Activated CD8-positive, alpha-beta memory T cell treated with anti-CD3 and anti-CD28 coated beads for 4 hours (primary cell): ENCODE measurements at places on chromosomes 6 and 20.

- DNase-seq = no peak
Measured at GRCh38 chr20:60820918-60821317, 431.1 kb upstream of the CDH4 start.

GRCh38 chr6:119026822-119027221, 51.6 kb downstream of the FAM184A start:
- no peak for DNase-seq

- DNase-seq = no peak
Measured at GRCh38 chr6:51648236-51648635, 439.2 kb downstream of the PKHD1 start.

GRCh38 chr6:72787391-72788031, 165.6 kb downstream of the KCNQ5 start:
- DNase-seq = no peak

- no peak for DNase-seq
Measured at GRCh38 chr6:138544501-138544900, 45.2 kb upstream of the NHSL1 start.

DNA sequence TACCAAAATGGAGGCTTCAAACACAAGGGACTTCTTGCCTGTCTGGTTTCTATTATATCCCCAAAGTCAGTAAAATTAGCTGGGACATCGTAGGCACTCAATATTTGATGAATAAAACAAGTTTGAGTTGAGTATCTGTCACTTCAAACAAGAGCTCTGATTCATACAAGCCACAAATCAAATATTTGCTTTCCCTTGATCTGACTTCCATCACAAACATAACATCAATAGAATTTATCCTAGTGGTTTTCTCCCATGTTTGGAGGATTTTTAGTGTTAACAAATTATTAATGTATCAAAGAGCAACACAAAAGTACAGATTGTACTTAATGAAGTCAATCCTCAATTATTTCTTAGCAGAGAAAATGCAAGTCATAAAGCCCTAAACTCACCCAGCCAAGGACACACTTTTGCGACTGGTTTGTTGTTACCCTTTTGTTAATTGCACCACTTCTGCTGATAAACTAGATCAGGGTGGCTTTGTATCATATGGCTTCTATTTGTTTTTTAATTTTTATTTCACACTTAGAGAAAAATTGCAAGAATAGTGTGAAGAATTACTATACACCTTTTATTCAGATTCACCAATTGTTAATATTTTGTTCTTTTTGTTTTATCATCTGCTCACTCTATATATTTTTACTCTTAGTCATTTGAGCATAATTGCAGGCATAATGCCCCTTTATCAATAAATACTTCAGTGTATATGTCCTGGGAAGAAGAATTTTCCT, 117.4 kb upstream of the PRDM1 start:
- no peak for DNase-seq

GRCh38 chr6:115680621-115681020, 380.1 kb downstream of the FRK start:
- DNase-seq = no peak

GRCh38 chr6:157226026-157226625, 97.2 kb downstream of the TMEM242 start:
- DNase-seq = no peak

- DNase-seq = no peak
Measured at GRCh38 chr6:108951351-108951953, 103.2 kb downstream of the ARMC2 start.

DNA sequence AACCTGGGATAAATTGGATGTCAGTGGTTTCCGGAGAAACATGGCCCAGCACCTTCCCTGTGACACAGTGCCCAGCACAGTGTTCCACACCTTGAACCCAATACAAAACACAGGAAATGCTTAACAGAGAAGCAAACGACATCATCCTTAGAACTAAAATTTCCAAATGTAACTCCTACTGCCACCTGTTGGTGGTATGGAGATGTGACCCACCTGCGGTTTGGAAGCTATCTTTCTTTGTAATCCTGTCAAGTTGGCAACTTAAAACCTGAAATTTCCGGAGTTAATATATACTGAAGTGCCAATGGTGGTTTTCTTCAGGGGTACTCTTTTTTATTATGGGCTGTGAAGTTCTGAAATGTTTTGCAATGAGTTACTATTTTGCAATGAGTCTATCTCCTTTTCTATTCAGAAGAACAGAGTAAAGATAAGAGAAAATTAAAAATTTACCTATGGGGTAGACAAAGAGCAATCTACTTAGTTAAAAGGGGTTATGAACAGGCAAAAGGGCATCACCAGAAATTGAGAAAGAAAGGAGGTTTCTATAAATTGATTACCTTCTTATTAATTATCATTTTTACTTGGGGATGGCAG, 658.8 kb downstream of the PTPRT start:
- DNase-seq = no peak

- DNase-seq = no peak
Measured at GRCh38 chr20:53578492-53579222, 15.0 kb downstream of the ZNF217 start.

GRCh38 chr20:63734946-63735858, 1.3 kb upstream of the LIME1 start:
- no peak for DNase-seq

DNA sequence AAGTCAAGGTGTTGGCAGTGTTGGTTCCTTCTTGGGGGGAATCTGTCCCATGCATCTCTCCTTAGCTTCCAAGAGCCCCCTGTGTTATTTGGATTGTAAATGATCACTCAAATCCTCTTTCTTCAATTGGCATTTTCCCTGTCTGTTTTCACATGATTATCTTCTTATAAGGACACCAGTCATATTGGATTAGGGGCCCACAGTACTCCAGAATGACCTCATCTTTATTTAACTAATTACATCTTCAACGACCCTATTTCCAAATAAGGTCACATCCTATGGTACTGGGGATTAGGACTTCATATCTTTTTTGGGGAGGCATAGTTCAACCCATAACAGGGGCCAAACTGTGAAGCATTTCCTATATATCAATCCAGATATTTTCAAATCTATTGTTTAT, 57.3 kb downstream of the PTPRA start:
- DNase-seq = no peak

- no peak for DNase-seq
Measured at GRCh38 chr6:27752038-27752885, 159.9 kb downstream of the OR2B2 start.

GRCh38 chr6:125154761-125155135, 1.2 kb downstream of the TPD52L1 start:
- DNase-seq = no peak

GRCh38 chr6:130424710-130425109, 58.9 kb downstream of the TMEM200A start:
- DNase-seq = no peak

DNA sequence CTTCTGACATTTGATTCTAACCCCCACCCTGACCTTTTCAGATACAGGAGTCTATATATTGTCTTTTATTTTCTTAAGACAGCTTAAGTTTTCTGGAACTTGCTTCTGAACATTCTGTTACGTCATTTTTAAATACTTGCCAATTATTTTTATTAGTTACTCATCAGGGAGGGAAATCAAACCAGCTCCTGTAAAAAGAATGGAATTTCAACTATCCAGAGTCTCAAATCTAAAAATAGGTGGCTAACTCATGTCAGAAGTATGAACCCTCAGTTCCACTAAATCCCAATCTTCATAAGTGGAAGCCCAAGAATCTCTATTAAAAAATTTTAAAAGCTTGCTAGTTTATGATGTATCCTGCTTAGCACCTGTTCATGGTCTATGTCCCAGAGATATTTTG, 900.0 kb downstream of the KIF16B start:
- no peak for DNase-seq

DNA sequence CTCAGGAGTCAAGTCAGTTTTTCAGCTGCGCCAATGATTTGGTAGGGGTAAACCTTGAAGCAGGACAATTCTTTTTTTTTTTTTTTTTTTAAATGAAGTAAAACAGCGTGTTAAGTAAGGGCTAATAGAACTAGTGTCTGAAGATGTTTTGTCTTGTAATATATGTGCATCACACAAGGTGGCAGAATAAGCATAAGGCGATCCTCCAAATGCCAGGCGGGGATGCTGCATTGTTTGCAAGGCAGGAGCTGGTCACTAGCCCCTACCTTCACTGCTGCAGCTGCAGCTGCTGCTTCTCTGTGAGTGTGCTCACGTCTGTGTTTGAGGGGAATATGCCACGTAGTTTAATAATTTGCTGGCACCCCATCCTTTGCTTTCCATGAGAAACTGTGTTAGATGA, 272.7 kb upstream of the MAP3K7 start:
- DNase-seq = no peak

DNA sequence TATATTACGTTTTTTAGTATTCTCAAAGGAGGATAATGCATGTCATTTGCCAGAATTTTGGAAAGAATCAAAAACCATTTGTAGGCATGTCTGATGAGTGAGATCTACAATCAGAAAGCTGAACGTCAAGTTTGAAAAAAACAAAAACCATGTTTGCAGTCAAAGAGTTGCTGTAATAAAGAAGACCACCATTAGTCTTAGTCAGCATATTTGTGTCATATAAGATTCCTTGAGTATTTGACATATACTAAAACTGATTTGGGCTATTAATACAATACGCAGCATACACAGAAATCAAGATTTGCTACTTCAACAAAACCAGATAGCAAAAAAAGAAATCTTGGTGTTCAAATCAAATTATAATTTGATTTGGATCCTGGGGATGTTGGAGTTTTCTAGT, 247.5 kb downstream of the SAMD5 start:
- no peak for DNase-seq

- peak; percentile 69 for DNase-seq
Measured at GRCh38 chr6:2853769-2854395, 12.2 kb upstream of the SERPINB1 start.

DNA sequence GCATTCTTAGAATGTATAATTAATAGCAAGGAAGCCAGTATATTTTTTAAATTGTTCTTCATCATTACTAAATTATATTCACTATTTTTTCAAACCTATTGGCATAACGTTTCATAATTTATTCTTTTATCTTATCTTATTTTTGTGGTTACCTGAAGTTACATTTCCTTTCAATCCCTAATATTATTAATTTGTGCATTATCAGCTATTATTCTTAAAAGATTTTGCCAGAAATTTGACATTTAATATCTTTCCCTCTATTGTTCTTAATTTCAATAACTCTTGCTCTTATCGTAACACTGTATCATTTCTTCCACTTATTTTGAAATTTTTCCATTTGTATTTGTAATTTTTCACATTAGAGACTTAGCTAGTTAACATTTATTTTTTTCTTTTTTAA, 18.4 kb downstream of the OR14J1 start:
- DNase-seq = no peak

GRCh38 chr6:125511809-125512396, 210.1 kb upstream of the HDDC2 start:
- DNase-seq = no peak

DNA sequence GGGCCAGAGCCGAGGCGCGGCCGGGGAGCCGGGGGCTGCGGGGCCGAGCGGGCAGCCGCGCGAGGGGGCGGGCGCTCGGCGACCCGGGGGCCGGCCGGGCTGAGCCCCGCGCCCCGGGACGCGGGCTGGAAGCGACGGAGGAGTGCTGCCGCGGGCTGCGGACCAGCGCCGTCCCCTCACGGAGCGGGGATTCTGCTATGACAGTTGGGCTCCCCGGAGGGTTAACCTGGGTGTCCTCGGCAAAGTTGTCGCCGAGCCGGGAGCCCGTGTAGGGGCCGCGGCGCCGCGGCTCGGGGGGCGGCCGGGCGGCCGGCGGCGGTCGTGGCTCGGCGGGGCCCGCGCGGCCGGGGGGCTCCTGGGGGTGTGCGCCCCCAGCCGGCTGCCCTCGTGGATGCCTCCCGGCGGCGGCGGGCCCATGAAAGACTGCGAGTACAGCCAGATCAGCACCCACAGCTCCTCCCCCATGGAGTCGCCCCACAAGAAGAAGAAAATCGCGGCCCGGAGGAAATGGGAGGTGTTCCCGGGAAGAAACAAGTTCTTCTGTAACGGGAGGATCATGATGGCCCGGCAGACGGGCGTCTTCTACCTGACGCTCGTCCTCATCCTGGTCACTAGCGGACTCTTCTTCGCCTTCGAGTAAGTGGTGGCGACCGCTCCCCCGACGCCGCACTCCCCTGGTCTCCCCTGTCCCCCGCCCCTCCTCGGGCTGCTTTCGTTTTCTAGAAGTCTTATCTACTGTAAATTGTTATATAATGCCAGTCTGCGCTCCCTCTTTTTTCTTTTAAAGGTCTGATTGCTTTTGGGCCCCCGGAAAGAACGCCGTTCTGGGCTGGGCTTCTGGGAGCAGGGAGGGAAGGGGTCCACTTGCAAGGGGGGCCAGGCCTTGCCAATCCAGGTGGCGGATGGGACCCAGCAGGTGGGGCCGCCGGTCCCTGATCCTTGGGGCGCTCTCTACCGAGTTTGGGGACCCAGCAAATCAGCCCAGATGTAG, 936 bp downstream of the ZDHHC14 start:
- DNase-seq = peak; percentile 35
